ENCODE measurements at places on chromosomes 1 and 21.

DNA sequence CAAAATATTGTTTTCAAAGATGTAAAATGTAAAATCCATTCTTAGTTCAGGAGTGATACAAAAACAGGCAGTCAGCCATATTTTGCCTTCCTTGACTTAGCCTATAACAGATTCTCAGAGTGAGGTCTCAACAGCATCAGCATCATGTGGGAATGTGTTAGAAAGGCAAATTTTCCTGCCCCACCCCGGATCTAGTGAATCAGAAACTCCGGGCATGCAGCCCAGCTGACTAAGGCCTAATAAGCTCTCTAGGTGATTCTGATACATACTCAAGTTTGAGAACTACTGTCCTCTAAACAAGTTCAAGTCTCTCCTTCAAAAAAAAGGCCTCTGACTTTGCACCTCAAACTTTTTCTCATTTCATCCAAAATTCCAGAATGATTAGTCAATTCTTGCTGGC is 46.9 kb upstream of the PRRC2C start:
- no peak for DNase-seq

GRCh38 chr1:50423670-50424000 is 392 bp upstream of the DMRTA2 start:
- peak; percentile 48 for DNase-seq

- DNase-seq = no peak
Measured at GRCh38 chr1:233509526-233509925, 104.4 kb upstream of the KCNK1 start.

- no peak for DNase-seq
Measured at GRCh38 chr21:18832950-18833349, 429.4 kb upstream of the TMPRSS15 start.

GRCh38 chr1:192905049-192905448 is 96.2 kb downstream of the RGS2 start:
- no peak for DNase-seq

DNA sequence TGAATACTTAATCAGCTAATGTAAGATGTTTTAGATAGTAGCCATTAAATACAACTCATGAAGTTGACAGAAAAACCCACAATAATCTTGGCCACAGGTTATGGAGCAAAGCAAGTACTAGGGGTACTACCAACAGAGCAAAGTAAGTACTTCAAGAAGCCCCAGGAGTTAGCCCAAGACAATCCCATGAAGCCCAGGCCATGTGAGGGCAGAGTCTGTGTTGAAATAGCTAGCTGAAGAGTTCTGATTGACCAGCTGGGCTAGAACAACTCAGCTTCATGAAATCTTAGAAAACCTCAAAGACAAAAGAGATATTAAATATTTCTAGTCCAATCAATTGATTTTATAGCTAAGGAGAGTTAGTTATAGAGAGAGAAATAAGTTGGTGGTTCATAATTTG is 212.9 kb upstream of the HOOK1 start:
- no peak for DNase-seq

- no peak for DNase-seq
Measured at GRCh38 chr1:156752843-156753482, 1.5 kb upstream of the HDGF start.

GRCh38 chr1:220748089-220748934 is at the start of gene MTARC2:
MTARC2 (plus strand) TSS chr1:220748322; CDS start chr1:220748532, 210 bp downstream.
- peak; percentile 27 for DNase-seq

GRCh38 chr1:203704120-203704519 is 60.9 kb upstream of the LAX1 start:
- no peak for DNase-seq

DNA sequence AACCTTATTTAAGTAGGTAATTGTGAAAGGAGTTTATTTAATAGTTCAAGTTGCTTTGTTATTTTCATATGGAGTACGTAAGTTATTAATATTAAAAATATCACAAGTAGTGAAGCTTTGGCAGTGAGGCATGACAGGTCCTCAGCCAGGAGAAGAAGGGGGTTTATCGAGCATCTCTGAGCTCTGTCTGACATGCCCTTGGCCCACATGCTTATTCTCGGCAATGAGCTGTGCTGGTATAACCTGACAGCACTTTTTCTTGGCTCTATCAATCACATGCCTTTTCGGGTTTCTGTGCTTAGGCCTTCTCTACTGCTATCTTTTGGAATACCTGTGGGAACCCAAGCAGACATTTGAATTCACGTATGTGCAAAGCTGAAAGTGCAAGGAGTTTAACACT is 84.8 kb downstream of the OLFM3 start:
- no peak for DNase-seq

DNA sequence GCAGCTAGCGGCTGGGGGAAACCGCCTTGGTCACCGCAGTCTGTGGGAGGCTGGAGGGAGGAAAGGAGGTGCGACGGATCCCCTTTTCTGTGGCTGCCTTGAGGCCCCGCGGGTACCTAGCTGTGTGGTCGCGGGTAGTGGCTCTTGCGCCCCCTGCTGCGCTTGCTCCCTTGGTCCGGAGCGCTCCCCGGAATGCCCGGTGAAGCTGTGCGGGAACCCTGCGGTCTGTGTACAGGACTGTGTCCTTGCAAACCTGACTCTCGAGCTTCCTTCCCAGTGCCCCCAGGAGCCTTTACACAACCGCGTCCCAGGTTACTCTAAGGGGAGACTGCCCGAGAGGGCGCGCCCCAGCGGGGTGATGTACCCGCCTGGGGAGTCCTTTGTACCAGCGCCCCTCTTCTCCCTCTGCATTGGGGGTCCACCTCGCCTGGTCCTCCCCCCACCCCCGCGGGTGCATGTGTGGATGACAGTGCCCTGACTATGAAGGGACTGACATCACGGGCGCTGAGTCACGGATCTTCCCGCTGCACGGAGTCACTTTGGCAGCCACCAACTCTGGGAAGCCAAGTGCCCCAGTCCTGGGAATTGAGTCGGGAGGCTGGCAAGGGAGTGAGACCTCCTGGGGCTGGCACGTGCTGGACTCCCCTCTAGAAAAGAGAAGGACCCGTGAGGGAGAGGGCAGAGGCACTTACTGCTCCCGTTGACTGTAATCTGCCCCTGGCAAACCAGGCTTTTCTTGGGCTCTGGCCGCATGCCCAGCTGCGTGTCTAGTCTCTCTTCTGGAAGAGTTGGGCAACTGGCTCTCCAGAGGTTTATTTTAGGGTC is 816 bp downstream of the IL6R start:
- peak; percentile 81 for DNase-seq

DNA sequence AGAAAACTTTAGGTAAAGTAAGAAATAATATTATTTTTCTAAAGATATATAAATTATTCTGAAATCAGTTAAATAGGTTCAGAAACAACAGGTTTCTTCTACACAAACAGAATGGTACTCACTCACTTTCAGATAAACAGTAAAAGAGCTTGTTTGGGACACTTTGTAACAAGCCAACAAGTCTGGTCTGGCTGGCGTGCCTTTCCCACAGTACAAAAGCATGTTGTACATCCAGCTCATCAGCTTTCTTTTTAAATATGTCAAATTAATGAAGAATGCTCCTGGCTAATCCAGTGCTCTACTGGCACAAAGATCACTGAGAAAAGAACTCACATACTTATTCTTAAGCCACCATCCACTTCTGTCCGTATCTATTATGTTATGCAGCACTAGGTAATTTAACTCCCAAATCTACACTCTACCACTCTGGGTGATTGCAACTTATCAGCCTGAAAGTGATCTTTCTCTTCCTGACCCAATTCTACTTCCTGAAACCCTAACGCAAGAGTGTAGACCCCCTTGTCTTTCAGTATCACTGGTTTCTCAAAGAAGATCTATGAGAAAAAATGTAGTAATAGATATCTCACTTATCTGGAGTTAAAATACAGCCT is 32.6 kb downstream of the TRIT1 start:
- DNase-seq = no peak

- DNase-seq = no peak
Measured at GRCh38 chr1:226642421-226642820, 93.9 kb downstream of the STUM start.

GRCh38 chr21:33817663-33818451 is 97.7 kb downstream of the ATP5PO start:
- no peak for DNase-seq

DNA sequence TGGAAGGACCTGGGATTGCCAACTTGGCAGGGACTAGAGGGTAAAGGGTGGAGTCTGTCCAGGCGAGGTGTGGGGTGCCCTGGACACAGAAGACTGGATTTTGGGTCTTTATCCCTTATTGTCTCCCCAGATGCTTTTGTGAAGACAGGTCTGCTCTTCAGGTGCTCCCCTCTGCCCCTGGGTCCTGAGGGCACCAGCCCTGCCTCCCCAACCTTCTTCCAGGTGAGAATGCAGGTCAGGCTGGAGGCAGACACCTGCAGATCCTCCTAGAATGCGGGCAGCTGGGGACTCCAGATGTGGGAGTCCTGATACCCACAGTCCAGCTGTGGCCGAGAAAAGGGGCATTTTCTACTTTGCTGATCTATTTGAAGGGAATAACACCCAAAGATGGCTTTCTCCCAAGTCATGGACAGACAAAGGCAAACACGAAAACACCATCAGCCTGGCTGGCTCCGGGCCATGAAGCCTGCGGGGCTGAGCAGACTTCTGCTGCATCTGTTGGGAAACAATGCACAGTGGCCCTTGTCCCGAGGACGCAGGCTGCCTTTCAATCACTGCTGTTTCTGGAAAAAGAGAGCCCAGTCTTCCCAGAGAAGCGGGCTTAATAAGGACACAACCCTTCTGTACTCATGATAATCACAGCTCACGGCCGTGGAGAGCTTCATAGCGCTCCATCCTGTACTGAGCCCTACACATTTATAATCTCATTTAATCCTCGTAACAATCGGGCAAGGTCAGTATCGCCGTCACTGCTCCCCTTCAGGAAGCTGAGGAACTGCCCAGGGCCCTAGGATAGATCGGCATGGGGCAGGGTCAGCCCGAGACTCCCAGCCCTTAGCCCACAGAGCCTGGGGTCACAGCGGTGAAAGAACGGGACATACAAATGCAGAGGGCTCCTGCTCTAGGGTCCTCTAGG is 62.0 kb upstream of the ABCG1 start:
- DNase-seq = peak; percentile 19

GRCh38 chr1:6819246-6820040 is 34.2 kb downstream of the CAMTA1 start:
- DNase-seq = no peak

- no peak for DNase-seq
Measured at GRCh38 chr1:85340427-85340826, 64.0 kb upstream of the BCL10 start.

GRCh38 chr1:234970731-234971476 is 157.7 kb downstream of the TOMM20 start:
- DNase-seq = peak; percentile 62

DNA sequence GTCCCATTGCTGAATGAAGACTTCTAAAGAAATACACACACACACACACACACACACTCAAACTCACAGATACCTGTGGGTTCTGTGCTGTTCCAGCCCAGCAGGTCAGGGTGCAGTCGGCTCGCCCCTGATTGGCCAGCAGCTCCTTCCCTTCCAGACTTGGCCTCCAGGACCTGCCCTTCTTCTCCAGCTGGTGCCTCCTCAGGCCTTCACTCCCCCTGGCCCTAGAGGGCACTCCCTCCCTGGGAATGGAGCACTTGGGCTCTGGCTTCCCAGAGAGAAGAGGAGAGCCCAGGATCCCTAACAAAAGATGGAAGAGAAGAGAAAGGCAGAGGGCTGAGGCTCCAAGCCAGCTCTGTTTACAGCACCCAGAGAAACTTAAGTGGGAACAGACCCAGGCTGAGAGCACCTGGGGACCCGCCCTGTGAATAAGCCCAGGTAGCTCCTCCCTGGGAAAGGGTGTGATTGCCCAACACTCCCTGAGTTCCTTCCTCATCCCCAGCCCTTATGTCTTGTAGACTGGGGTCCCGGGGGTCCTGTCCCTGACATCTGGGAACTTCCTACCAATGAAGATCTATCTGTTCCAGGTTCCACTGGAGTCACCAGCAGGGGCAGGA is at the start of gene PGLYRP3:
Gene PGLYRP3 (minus strand): TSS at position 383 of the 617 bp plus-strand sequence. CDS start 2,287 bp downstream, outside the sequence.
- no peak for DNase-seq

DNA sequence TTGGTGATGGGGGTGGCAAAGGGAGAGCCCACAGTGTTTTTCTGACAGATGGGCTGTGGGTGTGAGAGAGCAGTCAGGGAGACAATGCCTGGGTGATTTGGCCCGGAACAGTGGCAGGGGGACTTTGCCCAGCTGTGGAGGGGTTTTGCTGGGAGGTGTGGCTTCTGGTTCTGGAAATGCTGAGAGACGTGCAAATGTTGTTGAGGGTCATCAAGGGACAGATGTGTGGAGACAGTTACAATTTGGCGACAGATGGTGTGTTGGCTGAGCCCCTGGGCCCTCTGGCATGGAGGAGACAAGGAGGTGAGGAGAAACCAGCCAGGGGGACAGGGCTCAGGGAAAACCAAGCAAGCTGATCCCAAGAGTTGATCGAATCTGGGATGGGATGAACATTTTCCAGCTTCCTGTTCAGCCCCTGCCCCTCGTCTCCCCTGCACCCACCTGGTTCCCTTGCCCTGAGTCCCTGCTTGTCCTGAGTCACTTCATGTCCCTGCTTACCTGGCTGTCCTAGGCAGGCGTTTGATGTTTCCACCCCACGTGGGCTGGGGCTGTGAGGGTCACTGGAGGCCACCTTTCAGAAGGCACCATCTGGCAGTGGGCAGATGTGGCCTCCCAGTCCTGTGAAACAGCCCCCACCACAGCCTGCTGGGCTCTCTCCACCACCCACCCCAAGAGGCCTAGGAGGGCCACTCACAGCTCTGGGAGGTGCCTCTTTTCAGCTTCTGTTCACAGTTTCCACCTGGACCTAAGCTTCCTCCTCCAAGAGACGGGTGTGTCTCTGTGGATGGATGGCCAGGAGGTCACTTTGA is 15.8 kb upstream of the ZNF678 start:
- DNase-seq = no peak

DNA sequence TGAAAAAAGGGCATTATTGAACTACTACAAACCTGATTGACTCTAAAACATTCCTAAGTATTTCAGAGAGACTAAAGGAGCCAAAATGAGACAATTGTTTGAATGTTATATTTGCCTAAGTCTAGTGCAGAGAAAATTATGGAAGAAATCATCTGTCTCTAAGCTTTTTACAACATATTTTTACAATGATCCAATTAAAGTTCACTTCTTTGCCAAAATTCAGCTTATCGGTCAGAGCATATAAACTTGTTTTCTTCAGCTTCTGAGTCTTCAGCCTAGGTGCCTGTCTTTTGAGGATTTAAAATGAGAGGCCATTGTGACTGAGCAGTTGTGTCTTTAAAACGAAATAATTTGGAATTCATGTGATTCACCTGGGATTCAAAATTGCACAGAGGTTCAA is 181.2 kb upstream of the SGIP1 start:
- DNase-seq = no peak

All from stimulated activated CD8-positive, alpha-beta memory T cell treated with anti-CD3 and anti-CD28 coated beads, Interleukin-4, amount 100 ng/mL, for 48 hours (primary cell).